ENCODE measurements at places on chromosomes 6 and 20.

DNA sequence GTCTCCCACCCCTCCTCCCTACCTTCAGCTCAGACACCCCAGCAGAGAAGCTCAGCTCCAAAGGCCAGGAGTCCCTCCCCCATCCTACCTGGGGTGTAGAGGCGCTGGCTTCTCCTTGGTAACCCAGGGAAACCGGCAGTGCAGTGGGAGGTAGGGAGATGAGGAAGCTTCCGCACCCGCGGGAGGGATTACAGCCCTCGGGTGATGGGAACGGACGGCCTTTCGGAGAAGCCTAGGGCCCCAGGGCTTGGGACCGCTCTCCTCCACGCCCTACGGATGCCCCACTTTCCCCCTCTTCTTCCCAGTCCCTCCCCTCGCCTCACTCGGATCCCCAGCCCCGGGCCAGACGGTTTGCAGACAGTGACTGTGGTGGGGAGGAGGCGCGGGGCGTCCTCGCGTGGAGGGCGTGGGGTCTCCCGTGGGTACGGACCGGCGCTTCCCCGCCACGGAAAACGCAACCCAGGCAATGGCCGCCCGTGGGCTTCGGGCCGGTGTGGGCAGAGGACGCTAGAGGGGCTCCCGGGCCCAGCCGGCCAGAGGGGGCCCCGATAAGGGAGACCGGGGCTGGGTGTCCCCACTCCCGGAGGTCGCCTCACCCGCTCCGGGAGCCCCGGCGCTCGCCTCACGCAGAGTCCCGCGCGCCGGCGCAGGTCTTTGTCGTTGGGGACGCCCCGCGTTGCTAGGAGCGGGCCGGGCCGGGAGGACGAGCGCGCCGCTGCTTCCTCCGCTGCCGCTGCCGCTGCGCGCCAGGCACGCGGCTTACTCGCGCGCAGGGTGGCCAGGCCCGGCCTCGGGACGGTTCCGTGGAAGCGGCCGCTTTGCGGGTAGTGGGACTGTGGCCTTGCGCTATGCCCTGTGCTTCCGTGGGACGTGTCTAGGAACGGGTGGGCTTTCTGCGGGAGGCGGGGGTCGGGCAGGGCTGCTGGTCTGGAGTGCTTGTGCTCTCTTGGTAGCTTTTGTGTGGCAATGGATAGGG, 15.8 kb downstream of the AARS2 start:
- no peak for DNase-seq

DNA sequence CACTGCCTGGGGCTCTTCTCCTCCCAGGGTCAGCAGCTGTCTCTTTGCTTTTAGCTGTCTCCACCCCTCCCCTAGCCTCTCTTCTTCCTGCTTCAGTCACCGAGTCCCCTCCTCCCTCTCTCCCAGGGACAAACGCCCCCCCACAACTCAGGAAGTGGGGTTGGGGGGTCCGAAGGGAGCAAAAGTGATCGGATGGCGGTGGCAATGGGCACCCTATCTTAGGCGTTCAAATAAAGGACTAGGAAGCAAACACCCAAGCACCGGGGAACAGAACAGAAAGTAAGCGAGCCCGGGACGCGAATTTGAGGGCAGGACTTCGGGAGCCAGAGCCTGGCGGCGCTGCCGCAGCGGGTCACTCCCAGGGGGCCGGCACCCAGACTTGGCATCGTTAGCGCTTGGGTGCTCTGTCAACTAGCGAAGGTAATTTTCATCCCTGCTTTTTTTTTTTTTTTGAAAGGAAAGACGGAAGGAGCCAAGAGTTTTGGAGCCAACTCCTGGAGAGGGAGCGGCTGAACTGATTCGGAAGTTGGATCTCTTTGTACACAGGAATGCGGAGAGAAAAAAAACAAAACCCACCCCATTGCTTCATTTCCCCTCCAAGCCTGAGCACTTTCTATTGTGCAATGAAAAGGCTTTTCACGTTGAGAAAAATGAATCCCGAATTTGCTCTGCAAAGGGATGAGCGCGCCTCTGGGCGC, 815 bp upstream of the ITPR3 start:
- DNase-seq: no peak

- DNase-seq: no peak
Measured at GRCh38 chr20:58665606-58666005, 14.5 kb downstream of the STX16 start.

GRCh38 chr20:41738604-41739206, 120.5 kb upstream of the CHD6 start:
- DNase-seq: peak; percentile 15

DNA sequence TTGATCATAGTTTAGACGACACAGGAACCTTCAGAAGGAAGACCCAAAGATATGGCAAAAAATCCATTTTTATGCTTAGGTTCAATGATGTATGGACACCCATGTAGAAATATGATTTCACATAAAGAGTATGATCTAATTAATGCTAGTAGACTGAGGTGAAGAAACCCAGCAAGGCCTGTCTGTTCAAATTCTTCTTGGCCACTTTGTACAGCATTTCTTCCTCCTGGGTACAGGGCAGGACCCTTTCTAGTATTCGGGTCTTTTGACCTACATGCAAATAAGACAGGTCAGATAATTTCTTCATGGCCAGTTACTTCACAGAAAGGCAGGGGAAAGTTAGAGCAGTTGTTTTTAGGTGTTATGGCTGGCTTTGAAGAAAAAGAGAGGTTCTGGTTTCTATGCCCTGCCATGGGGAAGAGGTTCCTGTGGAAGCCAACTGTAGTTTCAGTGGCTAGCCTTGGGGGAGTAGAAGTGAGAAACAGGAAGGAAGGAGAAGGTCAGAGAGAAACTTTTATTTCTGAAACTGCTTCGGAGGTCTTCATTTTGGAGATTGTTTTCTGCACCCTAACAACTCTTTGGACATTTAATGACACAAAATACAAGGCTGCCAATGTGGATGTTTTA, 208.3 kb downstream of the PTPRK start:
- DNase-seq: no peak

GRCh38 chr6:75719133-75719532, 29.9 kb upstream of the MYO6 start:
- DNase-seq: no peak

DNA sequence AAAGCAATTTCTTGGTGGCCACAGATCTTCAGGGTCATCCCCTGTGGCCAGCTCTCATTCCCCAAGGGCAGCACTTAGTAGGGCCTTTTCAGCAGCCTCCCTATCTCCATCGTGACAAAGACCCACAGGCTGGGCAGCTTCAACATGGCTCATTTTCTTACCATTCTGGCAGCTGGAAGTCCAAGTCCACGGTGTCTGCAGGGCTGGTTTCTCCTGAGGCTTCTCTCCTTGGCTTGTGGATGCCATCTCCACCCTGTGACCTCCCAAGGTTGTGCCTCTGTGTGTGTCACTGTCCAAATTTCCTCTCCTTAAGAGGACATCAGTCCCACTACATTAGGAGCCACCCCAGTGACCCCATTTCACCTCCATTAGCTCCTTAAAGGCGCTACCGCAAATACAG, 161.7 kb downstream of the CDH4 start:
- no peak for DNase-seq

DNA sequence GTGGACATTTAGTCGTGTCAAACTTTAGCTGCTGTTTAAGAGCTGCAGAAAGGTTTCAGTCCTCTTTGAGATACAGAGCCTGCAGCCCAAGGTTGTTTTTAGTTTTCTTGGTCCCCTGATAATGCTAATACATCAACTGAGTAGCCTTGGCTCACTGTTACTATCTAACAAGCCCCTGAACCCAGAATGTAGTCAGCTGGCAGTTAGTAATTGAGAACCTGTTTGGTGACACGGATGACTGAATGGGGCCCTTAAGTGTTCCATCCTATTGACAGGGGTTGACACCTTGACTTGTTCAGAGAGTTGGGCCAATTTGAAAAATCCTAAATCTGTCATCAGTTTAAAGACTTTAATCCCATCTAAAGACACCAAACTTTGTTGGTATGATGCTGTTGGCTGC, 2.8 kb downstream of the RTN4IP1 start:
- DNase-seq: no peak

DNA sequence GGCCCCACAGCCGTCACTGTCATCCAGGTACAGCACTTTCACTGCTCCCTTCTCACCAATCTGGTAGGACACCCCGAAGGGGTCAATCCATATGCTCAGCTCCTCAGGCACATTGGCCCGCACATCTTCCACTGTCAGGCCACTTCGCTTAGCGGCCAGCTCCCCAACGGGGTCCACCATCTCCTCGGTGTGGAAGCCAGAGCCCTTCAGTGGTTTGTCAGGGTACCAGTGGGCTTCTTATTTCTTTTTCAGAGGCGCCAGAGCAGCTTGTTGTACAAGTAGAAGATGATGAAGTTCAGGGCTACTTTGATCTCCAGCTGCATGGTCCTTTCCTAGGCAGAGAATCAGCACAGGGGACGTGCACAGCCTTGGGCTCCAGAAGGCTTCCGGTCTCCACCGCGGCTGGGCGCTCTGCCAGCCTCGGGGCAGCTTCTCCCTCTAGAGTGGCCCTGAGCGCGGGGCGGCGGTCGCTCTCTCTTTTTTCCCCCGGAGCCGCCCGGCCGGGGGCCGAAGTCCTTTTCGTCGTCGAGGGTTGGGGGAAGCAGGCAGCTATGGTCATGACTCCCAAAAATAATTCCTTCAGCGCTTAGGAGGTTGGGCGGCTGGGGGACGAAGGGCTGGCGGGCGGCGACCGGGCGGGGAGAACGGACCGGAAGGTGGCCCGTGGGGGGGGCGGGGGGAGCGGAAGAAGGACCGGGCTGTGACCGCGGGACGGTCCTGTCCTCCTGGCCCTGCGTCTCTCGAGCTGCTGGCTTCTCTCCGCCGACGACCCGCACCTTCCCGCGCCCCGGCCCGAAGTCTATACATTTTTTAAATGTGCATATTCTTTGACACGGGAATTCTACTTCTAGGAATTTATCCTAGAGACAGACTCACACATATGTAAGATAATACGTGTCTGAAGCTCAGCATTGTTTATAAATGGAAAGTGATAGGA, 6.5 kb upstream of the ZSCAN9 start:
- DNase-seq: peak; percentile 29

DNA sequence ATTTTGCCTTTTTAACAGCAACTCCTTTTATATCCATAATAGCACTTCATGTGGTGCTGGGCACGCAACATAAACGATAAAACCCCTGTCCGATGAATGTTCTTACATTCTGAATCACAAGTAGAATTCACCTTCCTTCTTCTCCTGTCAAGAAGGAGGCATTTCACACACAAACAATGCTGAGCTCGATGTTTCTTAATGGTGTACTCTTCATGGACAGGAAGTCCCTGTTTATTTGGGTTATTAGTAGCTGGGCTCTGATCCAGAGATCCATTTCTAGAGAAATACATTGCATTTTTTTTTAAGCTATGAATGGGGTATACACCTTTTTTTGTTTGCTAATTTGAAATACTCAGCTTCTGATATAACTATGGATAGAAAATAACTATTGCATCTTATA, 82.4 kb downstream of the PPP1R3G start:
- DNase-seq: no peak

- DNase-seq: no peak
Measured at GRCh38 chr20:2385026-2385425, 4.3 kb downstream of the TGM6 start.

DNA sequence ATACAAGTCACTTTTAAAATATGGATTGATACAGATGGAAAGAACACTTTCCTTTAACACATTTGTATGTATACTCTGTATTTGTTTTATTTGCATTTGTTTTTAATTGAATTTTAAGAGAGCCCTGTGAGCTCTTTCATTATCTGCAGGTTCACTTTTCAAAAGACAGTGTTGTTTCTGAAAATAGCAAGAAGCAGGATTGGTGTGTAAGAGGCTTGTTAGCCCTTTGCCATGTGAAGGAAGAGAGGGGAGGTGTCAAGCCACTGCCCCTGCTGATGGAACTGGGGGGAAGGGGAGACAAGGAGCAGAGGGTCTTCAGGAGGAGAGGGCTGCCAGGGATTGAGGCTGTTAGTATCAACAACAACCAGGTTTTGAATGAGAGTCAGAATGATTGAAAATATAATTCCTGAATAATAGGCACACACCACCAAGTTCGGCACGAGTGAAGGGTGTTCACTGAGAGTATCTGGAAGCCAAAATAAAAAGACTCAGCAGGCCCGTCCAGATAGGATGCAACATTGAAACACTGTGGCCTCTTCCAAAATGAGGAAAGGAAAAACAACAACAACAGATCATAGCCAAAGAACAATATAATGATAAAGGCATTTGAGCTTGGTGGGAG, 12.6 kb upstream of the PBOV1 start:
- DNase-seq: no peak

- DNase-seq: no peak
Measured at GRCh38 chr6:28142446-28142845, 763 bp downstream of the ZKSCAN8 start.

DNA sequence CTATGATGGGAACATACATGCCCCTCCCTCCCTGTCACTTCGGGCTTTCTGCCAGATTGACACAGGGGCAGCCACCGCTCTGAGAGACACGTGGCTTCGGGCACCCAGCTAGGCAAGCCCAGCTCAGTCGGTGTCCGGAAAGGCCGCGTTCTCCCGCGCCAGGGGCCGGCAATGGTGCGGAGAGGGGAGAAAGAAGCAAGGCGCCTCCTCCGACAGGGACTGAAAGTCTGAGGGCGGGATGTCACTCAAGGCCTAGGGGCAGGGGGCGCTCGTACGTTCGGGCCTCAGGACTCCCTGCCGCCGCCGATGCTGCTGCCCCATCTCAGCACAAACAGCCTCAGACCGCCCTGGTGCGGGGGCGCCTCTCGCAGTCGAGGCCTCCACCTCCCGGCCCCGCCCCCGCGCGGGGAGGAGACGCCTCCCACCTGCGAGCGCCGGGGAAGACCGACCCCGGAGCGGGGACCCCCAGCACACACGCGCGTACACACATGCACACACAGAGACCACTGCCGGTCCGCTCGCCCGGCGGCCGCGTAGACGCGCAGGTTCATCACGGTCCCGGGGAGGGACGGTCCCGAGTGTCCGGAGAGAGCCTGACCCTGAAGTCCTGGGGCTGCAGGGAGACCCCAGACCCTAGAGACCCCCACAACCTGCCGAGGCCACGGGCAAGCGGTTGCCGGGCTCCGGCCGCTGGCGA, 1.9 kb downstream of the GRM4 start:
- DNase-seq: no peak

DNA sequence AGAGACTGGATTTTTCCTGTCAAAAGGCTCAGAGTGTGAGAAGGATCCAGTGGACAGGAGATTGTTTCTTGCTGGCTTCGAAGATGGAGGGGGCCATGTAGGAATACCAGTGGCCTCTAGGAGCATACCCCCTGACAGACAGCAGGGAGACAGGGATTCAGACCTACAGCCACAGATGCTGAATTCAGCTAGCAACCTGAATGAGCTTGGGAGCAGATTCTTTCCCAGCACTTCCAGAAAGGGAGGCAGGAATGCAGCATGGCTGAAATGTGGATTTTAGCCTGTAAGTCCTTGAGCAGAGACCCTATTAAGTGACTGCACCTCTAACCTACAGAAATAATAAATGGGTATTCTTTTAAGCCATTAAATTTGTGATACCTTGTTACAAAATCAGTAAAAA, 44.6 kb downstream of the STXBP5 start:
- DNase-seq: no peak

DNA sequence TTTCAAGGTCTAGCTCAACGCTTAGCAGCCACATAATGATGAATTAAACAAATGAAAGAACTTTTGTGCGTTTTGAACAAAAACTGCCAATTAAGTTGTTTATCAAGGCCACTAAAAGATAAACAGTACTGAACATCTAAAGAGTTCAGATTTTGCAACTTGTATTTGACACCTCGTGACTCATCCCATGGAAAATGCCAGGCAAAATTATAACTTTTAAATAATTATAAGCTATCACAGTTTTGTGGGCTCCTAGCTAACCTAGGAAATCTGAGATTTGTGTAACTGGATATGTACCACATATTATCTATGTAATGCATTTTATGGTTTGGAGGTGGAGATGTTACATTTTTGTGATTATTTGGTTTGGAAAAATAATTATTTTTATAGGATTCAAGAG, 9.6 kb upstream of the BAG2 start:
- DNase-seq: no peak

All from NCI-H446 treated with DMSO at 0.1 percent for 48 hours (cell line).